ENCODE measurements at places on chromosomes 6 and 20. TPM values are rescaled to one million over a fixed set of nuclear protein-coding genes. Genes with fewer than 3 reads are reported as not detected.

Gene THEMIS
- total RNA-seq = not detected

Gene NNAT
- not detected for total RNA-seq

Gene CDH22
- not detected for total RNA-seq

- no peak for DNase-seq
These were observed 932 bp upstream of the EZR start for GRCh38 chr6:158819977-158820622.

DNA sequence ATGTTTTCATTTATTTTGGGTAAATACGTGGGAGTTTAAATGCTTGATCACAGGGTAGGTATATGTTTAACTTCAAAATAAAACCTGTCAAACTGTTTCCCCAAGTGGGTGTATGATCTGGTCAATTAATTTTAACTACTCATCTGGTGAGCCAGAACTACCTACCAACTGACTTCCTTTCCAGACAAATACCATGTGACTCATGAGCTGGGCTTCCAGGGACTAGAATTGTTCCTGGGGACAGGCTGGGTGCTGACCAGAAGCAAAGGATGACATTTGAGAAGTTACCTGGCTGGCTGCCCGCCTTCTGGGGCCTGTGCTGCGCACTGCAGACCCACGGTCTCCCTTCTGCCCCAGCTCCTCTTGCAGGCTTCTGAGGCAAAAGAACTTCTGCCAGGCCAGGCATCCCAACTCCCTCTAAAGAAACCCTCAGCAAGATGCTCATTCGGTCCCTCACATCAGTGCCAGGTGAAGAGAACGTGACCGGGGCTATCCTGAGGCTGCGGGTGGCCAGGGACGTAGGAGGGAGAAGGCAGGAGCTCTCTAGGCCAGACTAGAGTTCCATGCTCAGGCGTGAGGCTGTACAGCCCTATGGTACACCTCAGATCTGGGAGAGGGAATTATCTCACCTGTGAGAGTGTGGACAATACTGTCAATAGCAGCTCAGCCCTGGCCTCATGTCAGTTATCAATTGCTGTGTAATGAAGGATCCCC lies 103.6 kb downstream of the JPH2 start:
- peak; percentile 52 for DNase-seq

DNA sequence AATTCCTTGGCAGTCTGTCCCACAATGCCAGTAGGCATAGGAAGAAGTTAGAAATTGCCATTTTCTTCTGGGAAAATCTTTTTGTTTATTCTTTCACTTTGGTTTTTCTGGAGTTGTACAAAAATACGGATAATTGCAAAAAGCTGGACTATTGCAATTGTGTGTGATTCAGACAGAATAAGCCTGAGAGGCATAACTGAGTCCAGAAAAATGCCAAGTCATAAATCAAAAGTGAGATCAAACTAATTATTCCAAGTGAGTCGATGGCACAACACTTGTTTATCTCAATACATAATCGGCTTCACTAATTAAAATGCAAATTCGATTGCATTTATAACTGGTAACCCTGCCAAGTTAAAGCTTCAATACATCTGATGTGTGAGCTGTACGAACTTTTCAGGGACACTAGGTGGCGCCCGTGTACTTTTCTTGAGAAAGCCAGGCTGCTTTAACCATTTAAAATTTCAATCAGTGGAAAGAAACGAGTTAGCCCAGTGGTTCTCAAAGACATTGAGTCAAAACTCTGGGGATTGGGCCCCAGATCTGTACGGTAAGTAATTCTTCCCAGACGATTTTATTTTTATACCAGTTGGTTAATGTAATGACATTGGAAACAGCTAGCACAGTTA lies 102.6 kb downstream of the LAMP5 start:
- peak; percentile 83 for DNase-seq

DNA sequence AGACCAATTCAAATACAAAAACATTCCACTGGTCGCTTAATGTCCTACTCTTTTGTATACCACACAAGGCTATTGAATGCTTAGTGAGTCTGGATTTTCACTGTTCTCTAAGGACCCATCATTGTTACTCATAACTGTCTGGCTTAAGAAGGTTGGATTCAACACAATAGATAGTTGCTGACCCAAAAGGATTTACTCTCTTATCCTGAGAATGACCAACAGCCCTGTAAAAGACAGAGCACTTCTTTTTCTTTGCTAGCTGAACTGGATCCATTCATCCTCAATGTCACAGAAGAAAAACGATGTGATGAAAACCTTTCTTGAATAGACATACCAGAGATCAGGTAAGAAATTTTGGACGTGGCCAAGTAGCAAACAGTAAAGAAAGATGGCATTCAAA lies 645.6 kb downstream of the KHDRBS2 start:
- no peak for DNase-seq

DNA sequence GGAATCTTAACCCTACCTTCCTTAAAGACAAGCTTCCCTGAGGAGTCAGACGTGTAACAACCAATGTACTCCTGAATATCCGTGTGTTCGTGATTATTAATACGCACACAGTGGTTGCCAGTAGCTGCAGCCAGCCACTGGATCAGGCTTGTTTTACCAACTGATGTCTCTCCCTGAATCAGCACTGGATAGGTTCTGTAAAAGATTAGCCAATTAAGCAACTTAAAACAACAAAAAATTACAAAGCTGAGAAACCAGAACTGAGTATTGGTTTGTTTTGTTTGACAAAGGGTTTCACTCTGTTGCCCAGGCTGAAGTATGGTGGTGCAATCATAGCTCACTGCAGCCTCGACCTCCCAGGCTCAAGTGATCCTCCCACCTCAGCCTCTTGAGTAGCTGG lies 69.3 kb downstream of the MDN1 start:
- DNase-seq = no peak

- peak; percentile 5 for DNase-seq
These were observed 78.9 kb upstream of the BEND6 start for GRCh38 chr6:56875961-56876360.

DNA sequence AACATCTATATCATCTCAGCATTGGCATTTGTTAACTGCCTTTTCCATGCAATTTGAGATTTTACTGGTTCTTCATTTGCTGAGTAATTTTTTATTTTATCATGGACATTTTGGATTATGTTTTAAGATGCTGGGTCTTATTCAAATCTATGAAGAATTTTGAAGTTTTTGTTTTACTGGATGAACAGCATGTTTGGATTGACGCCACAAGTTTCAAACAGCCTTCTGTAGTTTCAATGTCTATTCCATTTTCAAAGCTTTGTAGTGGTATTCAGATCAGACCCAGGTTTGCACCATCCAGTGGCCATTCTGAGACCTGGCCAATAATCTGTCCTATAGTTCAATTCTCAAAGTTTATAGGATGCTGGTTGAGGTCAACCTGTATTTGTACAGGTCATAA lies 148.4 kb upstream of the STMND1 start:
- no peak for DNase-seq
